ENCODE measurements at places on chromosomes 2 and 18.

GRCh38 chr2:126981476-126981875 lies 82.8 kb downstream of the TEX51 start:
- DNase-seq: no peak

DNA sequence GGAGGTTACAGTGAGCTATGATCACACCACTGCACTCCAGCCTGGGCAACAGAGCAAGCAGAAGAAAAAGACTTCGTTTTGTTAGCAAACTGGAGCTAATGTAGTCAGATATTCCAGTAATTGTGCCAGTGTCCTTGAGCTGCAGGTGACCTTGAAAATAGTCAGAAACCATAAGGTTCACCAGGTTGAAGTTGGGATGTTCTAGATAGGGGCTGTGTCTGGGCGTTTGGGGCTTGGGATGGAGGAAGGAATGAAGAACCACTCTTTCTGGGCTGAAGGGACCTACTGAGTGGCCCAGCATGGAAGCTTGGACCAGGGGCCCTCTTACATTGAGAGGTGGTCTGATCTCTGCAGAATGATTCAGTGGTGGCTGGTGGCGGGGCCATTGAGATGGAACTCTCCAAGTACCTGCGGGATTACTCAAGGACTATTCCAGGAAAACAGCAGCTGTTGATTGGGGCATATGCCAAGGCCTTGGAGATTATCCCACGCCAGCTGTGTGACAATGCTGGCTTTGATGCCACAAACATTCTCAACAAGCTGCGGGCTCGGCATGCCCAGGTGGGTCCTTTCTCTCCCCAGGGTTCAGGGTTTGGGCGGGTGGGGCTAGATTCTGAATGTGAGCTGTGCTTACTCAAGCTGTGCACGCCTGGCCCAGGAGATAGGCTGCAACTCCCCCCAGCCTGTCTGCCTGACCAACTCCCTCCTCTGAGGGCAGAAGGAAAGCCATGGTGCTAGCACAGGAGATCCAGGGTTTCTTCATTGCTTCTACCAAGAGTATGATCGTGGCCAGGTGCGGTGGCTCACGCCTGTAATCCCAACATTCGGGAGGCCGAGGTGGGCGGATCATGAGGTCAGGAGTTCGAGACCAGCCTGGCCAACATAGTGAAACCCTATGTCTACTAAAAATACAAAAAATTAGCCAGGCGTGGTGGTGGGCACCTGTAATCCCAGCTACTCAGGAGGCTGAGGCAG lies 17.1 kb downstream of the CCT7 start:
- no peak for DNase-seq

- peak; percentile 96 for DNase-seq
Observed at GRCh38 chr2:174248187-174248997, at the start of gene OLA1. Gene OLA1 (minus strand): TSS chr2:174248532. CDS start chr2:174246815, 1,717 bp downstream.

GRCh38 chr2:171813126-171813525 lies 80.9 kb downstream of the SLC25A12 start:
- no peak for DNase-seq

DNA sequence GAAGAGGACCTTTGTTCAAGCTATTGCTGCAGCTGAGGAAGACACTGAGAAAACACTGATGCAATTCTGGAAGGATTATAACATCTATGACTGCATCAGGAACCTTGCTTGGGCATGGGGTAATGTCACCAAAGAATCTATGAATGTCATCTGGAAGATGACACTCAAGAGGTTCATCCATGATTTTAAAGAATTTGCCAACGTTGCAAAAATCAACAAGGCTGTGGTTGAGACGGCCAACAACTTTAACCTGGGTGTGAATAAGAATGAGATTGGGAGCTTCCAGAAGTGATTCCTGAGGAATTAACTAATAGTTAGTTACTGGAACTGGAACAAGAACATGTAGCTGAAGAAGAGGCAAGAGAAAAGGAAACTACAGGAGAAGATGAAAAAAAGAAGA lies 126.4 kb upstream of the SP5 start:
- DNase-seq: no peak

- no peak for DNase-seq
Observed at GRCh38 chr18:39178166-39178565, 1612.6 kb upstream of the CELF4 start.

GRCh38 chr2:144466637-144467036 lies 53.3 kb downstream of the ZEB2 start:
- no peak for DNase-seq

GRCh38 chr2:68110102-68110501 lies 47.3 kb upstream of the C1D start:
- DNase-seq: no peak

GRCh38 chr2:164881524-164881923 lies 39.9 kb upstream of the COBLL1 start:
- no peak for DNase-seq

DNA sequence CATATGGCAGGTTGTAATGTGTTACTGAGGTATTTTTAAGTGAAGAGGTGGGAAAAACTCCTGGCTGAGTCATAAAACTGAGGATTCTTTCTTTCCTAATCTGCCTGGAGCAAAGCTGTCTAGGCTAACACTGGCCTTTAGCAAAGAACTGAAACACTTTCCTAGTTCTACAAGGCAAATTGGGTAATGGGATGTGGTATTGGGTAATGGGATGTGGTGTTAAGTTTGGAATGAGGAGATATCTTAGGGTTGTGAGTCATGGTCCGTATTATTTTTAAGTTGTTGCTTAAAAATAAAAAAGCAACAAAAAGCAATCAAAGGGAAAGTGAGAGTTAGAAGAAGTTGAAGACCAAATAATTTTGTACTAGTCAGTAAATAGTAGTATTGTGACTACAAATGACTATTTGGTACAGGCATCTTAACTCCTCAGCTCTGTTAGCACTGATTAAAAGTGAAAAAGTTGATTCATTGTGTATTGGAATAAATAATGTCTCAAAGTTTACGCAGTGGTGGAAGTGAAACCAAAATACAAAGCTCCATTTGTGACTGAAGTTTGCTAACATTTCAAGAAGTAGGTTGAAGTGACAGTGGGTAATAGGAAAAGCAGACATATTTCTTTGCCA lies 216.8 kb downstream of the CAMKMT start:
- DNase-seq: no peak

- no peak for DNase-seq
Observed at GRCh38 chr2:59922450-59922849, 631.0 kb downstream of the BCL11A start.

DNA sequence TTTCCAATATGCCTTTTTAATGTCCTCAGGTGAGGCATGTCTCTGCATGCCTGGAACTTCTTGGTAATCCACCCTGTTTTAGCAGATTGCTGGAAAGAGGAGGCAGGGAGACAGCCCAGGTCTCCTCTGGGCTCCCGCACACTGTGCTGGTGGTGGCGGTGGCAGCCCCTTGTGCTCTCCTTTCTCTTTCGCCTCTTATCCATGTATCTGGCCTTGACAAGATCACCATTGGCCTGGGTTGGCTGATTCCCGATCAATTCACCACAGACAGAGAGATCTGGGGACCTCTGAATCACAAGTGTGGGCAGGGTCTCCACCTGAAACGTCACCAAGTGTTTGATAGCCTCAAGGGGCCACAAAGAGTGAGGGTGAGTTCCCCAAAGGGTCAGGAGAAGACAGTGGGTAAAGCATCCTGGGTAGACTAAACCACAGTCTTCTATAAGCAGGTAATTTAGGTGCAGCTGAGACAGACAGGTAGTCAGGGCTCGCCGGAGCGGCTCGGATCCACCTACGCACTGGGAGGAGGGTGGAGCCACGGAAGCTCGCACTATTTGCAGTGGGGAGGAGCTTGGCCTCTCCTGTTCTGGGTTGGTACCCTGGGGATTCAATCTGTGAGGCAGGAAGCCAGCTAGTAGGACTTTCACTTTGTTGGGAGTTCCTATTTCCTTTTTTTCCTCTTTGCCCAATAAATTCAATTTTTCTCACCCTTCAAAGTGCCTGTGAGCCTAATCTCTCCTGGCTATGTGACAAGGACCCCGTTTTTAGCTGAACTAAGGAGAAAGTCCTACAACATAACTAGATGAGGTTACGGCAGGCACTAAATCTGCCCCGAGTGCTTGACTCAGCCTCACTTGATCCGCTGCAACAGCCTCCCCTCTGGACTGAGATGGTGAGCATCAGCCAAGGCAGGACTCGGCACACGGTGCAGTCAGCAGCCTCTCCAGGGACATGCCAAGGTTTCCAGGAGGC lies 57.6 kb downstream of the SLC4A3 start:
- no peak for DNase-seq

DNA sequence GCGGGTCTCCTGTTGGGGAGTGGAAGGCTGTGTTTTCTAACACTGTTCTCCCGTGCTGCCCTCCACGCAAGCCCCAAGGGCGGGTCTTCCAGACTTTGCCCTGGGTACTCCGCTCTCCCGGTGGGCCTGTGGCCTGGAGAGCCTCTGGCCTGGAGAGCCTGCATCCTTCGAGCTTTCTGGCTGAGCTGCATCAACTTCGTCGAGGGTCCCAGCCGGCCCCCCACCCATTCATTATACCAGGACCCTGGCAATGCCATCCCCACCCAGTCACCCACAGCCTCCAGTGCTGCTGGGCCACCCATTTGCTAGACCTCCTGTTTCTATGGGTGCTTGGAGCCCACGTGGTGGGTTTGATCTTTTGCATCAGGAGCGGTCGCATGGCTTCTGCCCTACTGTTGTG lies 102.2 kb downstream of the PTGR3 start:
- DNase-seq: no peak

DNA sequence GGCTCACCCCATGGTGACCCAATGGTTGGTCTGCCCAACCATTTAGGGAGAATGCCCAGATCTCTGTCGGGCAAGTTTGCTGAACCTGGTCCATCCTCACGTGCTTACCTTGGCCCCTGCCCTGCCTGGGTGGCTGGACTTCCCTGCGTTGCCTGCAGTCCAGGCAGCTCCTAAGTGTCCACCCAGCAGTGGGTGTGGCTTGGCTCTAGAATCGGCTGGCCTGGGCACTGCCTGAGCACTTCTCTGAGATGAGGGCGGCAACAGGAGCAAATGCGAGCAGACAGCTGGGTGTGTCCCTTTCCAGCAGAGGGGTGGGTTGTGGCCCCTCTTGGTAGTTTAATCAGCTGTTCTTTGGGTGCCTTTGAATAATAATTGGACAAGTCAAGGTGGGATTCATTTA lies 11.3 kb downstream of the PCARE start:
- DNase-seq: peak; percentile 45

GRCh38 chr2:129711816-129712675 lies 267.4 kb upstream of the RAB6C start:
- DNase-seq: no peak

DNA sequence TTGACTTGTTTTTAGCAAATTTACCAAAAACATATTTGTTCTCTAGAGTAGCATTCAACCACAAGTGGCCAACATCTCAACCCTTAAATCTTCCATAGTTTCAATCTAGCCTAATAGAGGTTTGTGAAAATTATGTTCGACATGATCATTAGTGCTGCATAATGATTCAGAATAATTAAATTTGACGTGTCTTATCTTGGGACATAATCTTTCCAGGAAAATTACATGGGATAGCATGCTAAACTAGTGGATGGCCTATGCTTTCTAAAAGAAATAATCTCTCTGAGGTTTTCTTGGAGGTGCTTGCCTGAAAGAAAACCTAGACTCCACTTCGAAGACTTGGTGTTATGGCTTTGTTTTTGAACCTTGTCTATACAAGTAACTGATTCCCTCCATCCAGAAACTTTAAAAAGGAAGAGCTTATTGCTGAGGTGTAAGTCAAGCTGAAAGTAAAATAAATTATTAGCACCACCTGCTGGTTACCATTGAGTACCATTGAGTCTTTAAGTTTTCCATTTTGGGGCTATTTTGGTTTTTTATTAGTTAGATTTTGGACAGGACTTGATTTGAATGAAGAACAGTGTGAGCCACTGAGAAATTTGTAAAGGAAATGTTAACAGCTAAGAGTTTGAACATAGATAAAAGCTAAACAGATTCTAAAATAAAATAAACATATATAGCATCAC lies 32.7 kb downstream of the COX7A2L start:
- DNase-seq: no peak

GRCh38 chr18:62420513-62421209 lies 95.6 kb downstream of the TNFRSF11A start:
- DNase-seq: no peak

- DNase-seq: no peak
Observed at GRCh38 chr2:134300585-134300984, 46.7 kb downstream of the MGAT5 start.

DNA sequence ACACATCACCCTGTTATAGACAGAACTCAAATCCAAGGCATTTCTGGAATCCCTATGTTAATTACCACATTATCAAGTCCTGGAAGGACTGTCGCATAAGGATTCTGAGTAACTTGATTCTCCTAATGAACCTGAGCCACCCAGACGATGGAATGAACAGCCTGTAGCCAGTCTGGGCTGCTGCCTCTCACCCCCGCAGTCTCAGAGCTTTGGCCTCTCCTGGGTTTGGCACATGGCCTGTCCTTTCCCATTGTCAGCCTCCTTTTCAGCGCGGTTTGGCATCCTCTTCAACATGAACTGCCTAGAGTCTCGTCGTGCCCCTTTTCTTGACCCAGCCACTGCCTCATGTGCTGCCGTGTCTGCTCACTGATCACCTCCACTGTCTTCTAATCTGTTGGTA lies 147.6 kb downstream of the SLC8A1 start:
- no peak for DNase-seq

GRCh38 chr2:36058953-36059352 lies 296.6 kb upstream of the CRIM1 start:
- no peak for DNase-seq

DNA sequence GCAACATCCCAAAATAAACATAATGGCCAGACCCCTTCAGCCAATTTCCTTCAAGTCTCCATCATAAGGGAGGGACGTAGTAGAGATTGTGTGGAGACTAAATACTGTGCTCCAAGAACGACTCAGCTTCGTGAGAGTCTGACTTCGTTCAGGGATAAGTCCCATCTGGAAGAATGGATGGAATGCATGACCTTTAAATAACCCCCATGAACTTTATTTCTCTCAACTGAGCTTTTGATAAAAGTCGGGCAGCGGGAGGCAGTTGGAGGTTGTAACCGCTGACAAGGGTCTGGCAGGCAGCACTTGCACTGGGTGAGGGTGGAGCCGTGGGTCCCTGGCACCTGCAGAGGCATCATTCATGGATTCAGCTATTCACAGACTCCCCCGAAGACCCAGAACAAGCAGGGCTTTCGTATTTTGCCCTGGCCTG lies 115.9 kb downstream of the ZFP36L2 start:
- DNase-seq: no peak

DNA sequence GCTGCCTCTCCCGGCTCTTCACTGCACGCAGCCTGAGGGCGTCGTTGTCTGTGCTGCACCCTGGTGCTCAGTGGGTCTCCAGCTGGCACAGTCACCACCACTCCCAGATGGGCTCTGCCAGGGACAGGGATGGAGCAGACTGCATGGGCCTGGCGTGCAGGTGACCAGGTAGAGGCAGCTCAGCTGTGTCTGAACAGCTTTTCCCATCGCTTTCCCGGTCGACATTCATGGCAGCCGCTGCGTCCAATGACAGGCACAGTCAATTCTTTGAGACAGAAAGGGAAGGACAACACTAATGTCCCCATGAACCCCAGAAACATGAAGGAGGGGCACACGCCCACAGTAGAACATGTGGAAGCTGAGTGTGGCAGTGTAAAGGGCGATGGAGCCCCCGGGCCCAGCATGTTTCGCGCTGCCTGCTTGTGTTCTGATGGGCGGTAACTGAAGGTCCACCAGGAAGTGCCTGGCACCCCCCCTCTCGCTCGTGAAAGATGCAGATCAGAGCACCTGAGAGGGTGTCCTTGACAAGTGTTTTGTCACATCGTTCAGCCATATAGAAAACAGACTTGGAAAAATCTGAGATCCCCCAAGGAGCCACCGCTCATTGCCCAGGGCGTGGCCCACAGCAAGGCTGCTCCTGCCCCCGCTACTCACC lies 122.4 kb downstream of the NFATC1 start:
- DNase-seq: peak; percentile 21

- DNase-seq: no peak
Observed at GRCh38 chr2:239241431-239241960, 159.3 kb downstream of the HDAC4 start.
